GM12892 (cell line): ENCODE measurements at places on chromosomes 6 and 20.

DNA sequence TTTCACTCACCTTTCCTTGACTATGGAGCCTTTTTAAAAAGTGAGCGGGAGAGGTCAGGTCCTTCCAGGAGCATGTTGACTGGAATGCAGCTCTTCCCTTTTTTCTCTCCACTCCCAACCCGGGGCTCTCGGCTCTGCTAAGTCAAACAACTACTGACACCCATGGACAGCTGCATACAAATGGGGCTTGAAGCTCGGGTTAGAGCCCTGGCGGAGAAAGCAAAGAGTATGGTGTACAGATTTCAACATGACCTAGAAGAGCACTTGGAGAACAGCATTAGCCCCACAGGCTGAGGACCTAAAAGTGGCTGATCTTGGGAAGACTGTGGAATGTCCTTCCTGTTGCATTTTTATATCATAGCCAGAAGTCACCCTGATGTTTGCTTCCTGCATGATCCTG is 162.0 kb upstream of the STMND1 start:
- no peak for DNase-seq

GRCh38 chr6:126054258-126054702 is 67.9 kb downstream of the TRMT11 start:
- DNase-seq = no peak

DNA sequence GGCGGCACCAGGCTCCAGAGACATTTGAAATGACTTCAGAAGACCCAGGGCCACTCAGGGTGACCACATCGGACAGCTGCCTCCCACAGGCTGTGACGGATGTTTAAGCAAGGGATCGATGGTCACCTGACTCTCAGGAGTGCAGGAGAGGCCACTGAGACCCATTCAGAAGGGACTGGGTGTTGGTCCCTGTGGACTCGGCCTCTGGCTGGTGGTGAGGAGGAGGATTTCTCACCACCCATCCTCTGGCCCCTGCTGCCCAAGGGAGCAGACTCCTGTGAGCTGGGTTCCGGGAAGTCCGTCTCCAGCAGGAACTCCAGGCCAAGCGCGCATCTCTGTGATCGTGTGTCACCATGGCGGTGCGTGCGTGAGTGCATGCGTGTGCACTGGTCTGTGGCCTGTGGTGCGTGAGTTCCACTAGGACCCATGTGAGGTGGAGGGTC is 25.5 kb downstream of the NPEPL1 start:
- no peak for DNase-seq

- DNase-seq = no peak
Observed at GRCh38 chr20:3248167-3248992, 9.4 kb upstream of the SLC4A11 start.

- DNase-seq = no peak
Observed at GRCh38 chr6:153048631-153049030, 46.1 kb upstream of the MTRF1L start.

GRCh38 chr6:119157506-119157815 is 79.0 kb upstream of the FAM184A start:
- no peak for DNase-seq

DNA sequence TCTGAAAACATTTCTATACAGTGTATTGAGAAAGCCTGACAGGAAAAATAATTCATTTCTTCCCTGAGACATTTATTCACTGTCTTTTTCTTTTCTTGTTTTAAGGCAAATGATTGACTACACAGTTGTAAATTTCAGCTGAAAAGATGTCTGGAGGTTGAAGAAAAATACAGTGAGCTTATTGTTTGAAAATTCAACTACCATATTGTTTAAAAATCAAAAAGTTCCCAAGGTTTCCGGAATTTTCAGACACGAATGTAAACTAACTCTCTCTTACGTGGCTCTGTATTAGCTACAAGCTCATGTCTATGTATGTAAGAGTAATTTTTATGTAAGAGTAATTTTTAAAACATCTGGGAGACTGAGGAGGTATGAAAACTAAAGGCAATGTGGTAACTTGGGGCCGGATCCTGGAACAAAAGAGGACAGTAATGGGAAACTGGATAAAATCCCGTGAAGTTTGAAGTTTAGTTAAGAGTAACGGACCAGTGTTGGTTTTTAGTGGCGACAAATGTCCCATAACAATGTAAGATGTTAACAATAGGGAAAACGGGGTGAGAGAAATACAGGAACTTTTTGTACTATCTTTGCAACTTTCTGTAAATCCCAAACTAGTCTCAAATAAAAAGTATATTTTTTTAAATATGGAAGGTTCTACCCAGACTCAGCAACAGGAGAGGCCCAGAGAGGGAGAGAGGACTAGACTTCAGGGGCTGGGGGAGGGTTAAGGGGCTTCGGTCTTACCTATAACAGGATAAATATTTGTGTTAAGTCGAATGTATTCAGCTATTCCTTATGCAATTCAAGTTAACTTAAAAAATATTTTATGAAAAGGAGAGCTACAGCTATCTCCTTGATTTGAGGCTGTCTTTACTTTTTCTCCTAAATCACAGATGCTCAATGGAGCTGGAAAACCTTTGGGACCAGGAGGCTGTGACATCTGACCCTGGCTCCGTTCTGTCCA is 1.3 kb downstream of the PTGIS start:
- no peak for DNase-seq

DNA sequence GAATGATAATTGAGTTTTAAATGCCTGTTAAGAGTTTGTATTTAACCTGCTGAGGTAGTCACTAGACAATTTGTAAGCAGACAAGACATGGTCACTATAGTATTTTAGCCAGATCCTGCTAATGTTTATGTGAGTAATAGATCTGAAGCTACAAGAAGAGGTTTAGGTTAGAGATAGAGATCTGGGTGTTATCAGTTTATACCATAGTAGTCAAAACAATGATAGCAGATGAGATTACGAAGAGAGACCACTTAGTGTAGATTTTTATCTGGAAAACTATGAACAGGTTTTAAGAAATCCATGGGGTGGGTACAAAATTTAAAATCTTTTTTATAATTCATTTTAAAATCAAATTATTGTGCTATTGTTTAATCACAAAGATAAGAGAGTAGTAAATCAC is 47.5 kb downstream of the PHIP start:
- DNase-seq = no peak

- DNase-seq = no peak
Observed at GRCh38 chr6:166862978-166863530, 93.3 kb downstream of the RNASET2 start.

GRCh38 chr6:33628401-33628964 is 7.4 kb downstream of the ITPR3 start:
- DNase-seq = no peak

- DNase-seq = no peak
Observed at GRCh38 chr20:59938221-59938620, 1.9 kb downstream of the PPP1R3D start.

- DNase-seq = no peak
Observed at GRCh38 chr6:82783587-82784236, 281.9 kb downstream of the UBE3D start.

GRCh38 chr6:146287691-146288369 is 255.8 kb upstream of the RAB32 start:
- DNase-seq = no peak

DNA sequence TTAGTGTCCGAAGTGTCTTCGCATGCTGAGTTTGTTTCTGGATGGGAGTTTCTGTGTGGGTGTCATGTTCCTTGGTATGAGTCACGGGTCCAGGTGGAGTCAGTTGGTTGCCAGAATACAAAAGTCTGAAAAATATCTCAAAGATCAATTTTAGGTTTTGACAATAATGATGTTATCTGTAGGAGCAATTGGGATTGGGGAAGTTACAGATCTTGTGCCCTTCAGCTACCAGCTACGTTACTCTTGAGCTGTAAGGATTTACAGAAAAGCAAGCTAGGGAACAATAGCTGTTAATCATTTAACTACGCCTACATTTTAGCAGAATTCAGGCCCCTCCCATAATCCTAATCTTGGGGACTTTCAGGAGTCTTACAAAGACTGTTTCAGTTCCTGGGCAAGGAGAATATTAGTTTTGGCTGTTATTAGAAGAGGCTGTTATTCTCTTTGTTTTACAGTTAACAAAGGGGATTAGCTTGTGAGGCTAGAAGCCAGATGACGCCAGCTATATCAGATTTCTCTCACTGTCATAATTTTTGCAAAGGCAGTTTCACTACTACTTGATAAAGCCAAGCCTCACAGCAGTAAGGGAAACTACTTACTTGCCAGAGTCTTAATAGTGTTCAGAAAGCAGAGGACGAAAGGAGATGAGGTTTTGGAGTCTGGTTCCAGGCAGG is 15.4 kb upstream of the SLC22A16 start:
- no peak for DNase-seq

- DNase-seq = no peak
Observed at GRCh38 chr20:63738687-63739129, 868 bp upstream of the SLC2A4RG start.

DNA sequence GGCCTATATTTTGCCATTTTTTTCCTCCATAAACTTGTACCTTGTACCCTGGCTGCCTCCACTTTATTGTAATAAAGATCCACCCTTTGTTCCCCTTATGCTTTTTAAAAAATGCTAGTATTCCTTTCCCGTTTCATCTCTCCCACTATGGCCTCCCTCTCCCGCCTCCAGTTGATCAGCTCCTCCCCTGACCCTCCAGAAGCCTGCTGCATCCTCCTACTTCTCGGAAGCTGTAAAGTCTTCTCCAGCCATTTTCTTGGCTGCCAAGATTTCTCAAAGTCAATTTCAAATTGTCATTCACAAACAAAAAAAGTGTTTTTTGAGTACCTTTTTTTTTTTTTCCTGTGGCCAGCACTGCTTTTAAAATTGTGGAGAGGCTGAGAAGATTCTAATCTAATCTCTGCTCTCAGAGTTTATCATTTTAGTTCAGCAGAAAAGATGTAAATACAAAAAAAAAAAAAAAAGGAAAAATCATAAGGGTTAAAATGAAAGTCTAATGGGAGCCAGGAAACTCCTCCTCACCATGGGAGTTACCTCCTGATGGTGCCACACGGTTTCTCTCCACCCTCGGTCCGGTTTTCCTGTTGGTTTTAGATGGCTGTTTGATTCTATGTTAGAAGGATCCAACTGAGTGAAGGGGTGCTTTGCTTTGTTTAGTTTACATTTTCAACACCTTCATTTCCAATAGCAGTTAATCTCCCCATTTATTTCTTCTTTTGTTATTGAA is 103.0 kb upstream of the KCNK16 start:
- DNase-seq = no peak
